Nephron progenitor cell (in vitro differentiated cells): ENCODE measurements at places on chromosomes 11 and 22.

DNA sequence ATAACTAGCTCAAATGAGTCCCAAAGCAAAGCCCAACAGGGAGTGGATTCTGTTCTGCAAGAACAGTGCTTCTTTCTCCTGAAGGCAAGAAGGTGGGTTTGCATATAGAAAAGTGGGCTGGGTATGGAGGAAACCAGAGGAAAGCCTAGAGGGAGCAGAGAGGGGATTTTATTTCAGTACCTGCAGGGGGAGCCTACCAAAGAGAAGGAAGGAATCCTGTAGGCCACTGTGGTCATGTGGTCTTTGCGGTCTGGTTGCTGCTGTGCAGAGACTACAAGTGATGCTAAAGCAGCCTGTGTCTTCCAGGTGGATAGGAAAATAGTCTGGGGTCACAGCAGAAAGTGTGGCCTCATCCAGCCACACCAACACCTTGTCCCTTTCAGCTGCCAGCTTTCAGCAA, 33.2 kb upstream of the ZBTB16 start:
- H3K4me1 ChIP-seq = no peaks in the 10 kb centered on the region
- H3K27me3 ChIP-seq = peaks cover 27% of the 10 kb centered on the region
- H3K4me3 ChIP-seq = no peak overlapping the region
- no peaks in the 10 kb centered on the region for H3K36me3 ChIP-seq
- DNase-seq = no peak
- no peak overlapping the region for H3K27ac ChIP-seq

DNA sequence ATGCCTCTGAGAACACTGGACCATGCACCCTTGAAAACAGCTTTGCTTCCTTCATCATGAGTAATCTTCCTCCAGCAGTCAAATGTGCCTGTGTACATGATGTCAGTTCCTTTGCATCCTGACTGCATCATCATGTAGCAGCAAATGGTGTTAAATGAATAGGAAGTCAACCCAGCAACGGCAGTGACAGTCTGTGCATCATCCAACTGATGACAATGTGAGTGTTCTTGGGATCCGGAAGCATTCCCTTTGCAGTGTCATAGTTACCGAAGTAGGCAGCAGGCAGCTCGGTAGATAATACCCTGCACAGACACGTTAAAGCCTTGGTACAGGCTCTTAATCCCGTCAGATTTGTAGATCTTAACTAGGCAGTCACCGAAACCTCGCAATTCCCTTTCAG, 2.5 kb downstream of the WBP2NL start:
- no peak overlapping the region for H3K4me3 ChIP-seq
- H3K27me3 ChIP-seq = peaks cover 35% of the 10 kb centered on the region
- no peak for DNase-seq

- peak overlapping the region; percentile 41 for H3K27ac ChIP-seq
- peaks cover 10% of the 10 kb centered on the region for H3K4me1 ChIP-seq
- no peak overlapping the region for H3K4me3 ChIP-seq
These were observed 172.3 kb downstream of the AASDHPPT start for GRCh38 chr11:106249617-106250239.

DNA sequence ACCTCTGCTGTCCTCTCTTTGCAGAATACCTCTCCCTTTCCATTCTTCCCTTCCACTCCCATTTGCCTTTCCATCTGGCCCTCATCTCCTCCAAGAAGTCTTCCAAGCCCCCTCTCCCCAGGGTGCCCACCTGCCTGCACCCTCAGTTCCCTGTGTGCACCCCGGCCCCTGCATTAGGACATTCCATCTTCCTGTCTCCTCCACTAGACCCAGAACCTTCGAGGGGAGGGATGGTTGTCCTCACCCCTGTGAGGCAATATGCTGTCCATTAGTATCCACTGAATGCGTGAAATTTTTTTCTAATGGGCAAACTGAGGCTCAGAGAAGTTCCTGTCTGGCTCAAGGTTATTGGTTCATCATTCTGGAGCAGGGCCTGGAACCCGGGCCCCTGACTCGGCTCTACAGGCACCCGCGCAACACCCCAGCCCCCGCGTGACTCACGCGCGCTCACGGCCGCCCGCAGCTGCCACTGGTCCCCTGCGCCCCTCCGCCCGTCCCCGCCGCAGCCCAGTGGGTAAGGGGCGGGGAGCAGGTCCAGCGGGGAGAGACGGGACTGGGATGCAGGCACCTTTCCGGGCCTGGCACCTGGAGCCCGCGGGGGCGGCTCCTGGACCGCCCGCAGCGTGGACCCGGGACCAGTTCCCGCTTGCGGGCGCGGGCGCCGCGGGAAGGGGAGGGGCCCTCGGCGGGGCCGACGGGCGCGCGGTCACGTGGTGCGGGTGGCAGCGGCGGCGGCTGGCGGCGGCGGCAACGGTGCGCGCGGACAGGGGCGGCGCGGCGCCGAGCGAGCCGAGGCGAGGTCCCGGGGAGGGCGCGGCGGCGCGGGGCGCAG, 7.0 kb downstream of the SEPTIN3 start:
- H3K36me3 ChIP-seq = no peaks in the 10 kb centered on the region
- peak; percentile 81 for DNase-seq
- no peak overlapping the region for H3K27ac ChIP-seq
- peaks cover 33% of the 10 kb centered on the region for H3K4me1 ChIP-seq
- H3K27me3 ChIP-seq = peaks cover 66% of the 10 kb centered on the region

GRCh38 chr11:68446046-68446725, 14.4 kb upstream of the PPP6R3 start:
- no peak overlapping the region for H3K4me3 ChIP-seq
- H3K27me3 ChIP-seq = no peaks in the 10 kb centered on the region
- peaks cover 48% of the 10 kb centered on the region for H3K36me3 ChIP-seq
- peak overlapping the region; percentile 59 for H3K27ac ChIP-seq
- DNase-seq = no peak

GRCh38 chr11:109096266-109096665, 325.7 kb upstream of the C11orf87 start:
- no peaks in the 10 kb centered on the region for H3K4me1 ChIP-seq
- DNase-seq = no peak
- no peaks in the 10 kb centered on the region for H3K36me3 ChIP-seq
- H3K27ac ChIP-seq = no peak overlapping the region

DNA sequence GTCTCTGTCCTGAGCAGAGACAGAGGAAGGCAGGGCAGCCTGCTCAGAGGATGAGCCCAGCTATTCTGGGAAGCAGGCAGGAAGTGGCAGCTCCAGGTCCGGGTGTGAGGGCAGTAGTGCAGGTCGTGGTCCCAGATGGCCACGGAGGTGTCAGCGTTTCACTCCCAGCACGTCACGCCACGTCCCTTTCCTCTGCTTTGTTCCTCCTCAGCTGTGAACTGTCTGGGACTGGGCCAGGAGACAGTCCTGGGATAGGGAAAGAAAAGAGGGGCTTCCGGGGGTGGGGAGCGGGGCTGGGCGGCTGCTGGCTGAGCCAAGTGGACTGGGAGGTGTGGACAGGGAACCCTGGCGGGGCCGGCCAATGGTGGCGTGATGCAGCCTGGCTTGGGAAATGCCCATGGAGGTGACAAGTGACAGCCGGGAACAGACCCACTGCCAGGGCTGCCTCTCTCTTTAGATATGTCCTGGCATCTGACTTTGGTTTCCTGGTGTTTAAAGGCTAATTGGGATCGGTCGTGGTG, 64.7 kb downstream of the KCNQ1 start:
- DNase-seq = no peak
- H3K4me3 ChIP-seq = no peak overlapping the region
- H3K27ac ChIP-seq = no peak overlapping the region
- peaks cover 51% of the 10 kb centered on the region for H3K27me3 ChIP-seq
- no peaks in the 10 kb centered on the region for H3K36me3 ChIP-seq

DNA sequence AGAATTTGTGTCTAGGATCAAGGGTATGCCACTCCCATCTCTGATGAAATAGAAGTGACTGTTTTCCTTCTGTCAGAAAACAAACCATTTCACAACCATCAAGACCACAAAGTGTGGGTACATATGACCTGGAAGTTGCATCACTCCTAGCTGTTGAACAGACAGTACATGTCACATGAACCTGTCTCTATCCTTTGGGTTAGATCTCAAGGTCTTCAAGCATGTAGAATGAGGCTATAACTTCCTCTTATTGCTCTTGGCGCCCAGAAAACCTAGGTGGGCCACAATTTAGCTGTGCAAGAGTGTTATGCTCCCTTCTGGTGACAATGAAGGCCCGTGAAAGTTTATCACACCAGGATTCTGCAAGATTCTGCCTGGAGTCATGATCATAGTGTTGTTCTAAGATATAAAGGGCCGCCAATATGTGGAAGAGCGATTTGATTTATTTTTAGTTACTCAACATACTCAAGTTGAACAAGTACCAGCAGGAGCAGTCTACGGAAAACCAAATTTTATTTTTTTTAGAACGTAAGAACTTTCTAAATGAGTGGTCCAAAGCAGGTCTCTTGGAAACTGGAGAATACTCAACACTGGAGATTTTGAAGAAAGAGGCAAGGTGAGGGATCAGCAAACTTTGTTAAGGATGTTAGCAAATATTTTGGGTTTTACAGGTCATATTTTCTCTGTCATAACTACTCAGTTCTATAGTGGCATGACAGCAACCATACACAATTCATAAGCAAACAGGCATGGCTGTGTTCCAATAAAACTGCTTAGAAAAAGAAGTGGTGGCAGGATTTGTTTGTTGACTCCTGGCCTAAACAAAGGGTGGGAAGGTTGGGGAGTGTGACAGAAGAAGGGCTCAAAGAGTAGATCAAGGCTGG, 101.8 kb downstream of the USP35 start:
- H3K36me3 ChIP-seq = peaks cover 5% of the 10 kb centered on the region
- no peak overlapping the region for H3K4me3 ChIP-seq

DNA sequence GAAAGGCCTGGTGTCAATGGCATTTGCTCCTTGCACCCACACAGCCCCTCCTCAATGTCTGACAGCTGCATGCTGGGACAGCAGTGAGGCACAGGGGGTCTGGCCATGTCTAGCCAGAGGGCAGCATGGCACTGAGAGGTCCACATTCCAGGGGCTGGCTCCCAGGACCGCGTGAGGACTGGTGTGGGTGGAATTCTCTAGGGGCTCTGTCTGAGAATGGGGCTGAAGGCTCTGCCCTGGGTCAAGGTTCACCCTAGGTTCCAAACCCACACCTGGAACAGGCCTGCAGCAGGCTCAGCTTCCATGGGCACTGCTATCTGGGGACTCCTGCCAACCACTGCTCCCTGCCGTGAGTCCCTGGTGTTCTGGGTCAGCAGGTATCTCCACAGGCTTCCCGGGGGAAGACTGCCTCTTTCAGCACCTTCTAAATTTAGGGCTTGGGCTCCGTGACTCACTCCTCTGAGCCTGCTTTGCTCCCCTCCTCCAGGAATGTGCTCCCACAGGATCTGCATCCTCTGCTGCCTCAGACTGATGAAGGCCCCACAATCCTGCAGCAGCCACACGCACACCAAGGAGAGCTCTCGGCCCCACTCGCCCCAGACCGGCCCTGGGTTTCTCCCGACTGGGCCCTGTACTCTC, 4.2 kb downstream of the STARD10 start:
- H3K4me1 ChIP-seq = peaks cover 47% of the 10 kb centered on the region
- H3K36me3 ChIP-seq = no peaks in the 10 kb centered on the region
- H3K27ac ChIP-seq = no peak overlapping the region
- DNase-seq = no peak
- H3K4me3 ChIP-seq = no peak overlapping the region

GRCh38 chr11:45830596-45830995, 16.7 kb upstream of the CRY2 start:
- H3K4me1 ChIP-seq = peaks cover under 1% of the 10 kb centered on the region
- H3K27me3 ChIP-seq = peaks cover 44% of the 10 kb centered on the region

DNA sequence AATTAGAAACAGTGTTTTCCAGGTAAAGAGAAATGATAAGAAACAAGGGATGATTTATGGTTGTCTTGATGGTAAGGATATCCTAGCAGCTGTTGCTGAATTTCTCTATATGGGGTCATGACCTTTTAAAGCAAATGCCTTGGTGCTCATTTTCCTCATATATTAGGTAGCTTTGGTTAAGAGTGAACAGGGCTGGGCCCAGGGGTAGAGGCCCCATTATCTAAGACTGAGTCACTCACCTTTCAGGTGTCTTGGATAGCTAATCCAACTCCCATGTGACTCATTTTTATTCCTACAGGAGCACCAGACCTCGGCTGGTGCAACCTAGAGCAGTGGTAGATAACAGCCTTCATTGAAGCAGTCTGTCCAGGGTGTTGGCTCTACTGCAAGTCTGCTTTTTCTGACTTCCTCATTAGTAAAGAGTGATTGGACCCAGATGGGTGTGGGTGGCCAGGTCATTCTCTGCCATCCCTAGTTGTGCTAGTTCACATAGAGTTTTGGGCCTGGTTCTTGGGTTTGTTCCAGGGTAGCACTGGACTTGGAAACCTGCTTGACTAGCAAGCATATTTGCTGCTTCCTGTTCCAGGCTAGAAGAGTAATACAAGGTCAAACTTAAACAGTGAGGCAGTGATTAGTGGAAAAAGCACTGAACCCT, 37.4 kb downstream of the CTNND1 start:
- no peak overlapping the region for H3K4me3 ChIP-seq
- H3K27me3 ChIP-seq = no peaks in the 10 kb centered on the region
- peaks cover 21% of the 10 kb centered on the region for H3K4me1 ChIP-seq
- no peak for DNase-seq

DNA sequence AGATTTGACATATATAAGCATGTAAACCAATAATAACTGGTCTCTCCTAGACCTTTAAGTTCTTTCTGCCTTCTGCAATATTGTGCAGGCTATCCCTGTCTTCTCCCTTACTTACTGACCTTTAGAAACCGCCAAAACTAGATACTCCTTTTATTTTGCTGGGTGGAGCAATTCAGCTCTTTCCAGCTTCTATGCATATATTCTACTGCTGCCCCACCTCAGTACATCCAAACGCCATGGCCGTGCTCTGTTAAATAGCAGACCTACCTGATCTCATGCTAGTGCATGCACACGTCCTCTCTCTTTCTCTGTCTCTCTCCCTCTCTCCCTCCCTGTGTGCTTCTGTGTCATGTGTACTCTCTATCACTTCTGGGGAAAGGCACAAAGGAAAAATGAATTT, 76.7 kb upstream of the CAPRIN1 start:
- H3K27ac ChIP-seq = no peak overlapping the region
- no peak overlapping the region for H3K4me3 ChIP-seq
- peaks cover 2% of the 10 kb centered on the region for H3K27me3 ChIP-seq
- H3K36me3 ChIP-seq = no peaks in the 10 kb centered on the region

- H3K27me3 ChIP-seq = peaks cover 7% of the 10 kb centered on the region
- DNase-seq = no peak
- H3K4me3 ChIP-seq = no peak overlapping the region
- peaks cover 14% of the 10 kb centered on the region for H3K4me1 ChIP-seq
- no peaks in the 10 kb centered on the region for H3K36me3 ChIP-seq
These were observed 7.2 kb downstream of the PIWIL4 start for GRCh38 chr11:94574193-94574961.

DNA sequence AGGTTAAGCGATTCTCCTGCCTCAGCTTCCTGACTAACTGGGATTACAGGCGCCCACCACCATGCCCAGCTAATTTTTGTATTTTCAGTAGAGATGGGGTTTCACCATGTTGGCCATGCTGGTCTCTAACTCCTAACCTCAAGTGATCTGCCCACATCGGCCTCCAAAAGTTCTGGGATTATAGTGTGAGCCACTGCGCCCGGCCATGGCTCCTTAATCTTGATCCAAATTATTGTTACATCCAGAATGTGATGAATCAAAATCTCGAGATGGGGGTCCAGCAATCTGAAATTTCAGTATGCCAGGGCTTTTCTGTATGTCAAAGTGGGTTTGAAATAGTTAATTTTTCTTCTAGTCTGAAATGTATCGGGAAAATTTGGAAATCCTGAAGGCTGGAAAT, 3.7 kb downstream of the RPL27A start:
- no peak for DNase-seq
- H3K4me3 ChIP-seq = no peak overlapping the region
- H3K27ac ChIP-seq = peak overlapping the region; percentile 83
- no peaks in the 10 kb centered on the region for H3K27me3 ChIP-seq
- peaks cover 41% of the 10 kb centered on the region for H3K36me3 ChIP-seq

- H3K36me3 ChIP-seq = no peaks in the 10 kb centered on the region
- no peak overlapping the region for H3K4me3 ChIP-seq
- H3K4me1 ChIP-seq = no peaks in the 10 kb centered on the region
- DNase-seq = peak; percentile 59
- H3K27me3 ChIP-seq = peaks cover 9% of the 10 kb centered on the region
These were observed 63.2 kb upstream of the RRAS2 start for GRCh38 chr11:14422052-14422813.
